ENCODE measurements at places on chromosomes 5 and 9.
A peak's percentile ranks its signal among the peaks of the same experiment; 100 is the strongest.

GRCh38 chr5:72938206-72938605, 17.6 kb upstream of the FCHO2 start:
- no peak for DNase-seq

DNA sequence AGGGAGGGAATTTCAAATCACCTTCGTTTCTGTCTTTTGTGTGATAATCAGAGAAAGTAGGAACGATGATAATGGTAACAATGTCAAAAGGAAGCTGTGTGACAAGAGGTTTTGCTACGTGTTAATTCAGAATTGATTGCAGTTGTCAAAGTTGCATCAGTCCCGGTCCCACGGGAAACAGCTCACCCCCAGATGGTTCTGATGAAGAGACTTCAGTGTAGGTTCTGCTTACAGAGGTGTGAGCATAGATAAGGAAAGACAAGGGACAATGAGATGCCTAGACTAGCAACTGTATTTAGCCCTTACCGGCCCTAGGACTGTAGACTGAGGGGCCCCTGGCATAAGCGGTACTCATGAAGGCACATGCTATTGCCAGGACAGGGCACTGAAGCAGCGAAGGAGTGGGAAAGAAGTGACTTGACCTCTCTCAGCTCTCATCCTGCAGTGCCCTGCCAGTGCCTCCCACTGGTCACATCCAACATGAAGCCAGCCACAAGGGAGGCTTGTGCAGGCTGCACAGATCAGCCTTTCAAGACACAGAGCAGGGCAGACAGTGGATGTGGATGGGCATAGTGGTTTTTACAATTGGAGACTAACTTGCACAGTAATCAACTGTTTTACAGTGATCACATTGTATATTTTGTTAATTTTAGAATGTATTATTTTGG, 21.1 kb downstream of the PDE8B start:
- DNase-seq, result no peak

DNA sequence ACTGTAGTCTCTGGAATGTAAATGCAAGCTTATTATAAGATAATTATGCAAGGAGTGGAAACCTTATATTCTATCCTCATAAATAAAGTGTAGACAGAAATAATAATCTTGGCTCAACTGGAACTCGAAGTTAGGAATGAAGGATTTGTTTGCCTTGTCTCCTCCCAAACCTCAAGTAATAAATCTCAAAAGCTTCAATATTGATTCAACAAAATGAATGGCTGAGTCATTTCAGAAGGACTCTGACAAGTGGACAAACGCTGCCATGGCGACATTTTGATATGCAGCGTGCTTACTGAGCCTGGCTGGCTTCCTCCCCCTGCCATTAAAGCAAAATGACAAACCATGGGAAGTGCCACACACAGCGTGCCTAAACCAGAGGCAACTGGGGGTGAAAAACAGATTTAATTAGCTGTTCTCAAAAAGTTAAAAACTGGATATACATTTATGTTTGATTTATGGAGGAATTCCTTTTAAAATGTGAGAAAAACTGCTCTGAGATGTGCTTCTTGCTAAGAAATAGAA, 10.5 kb upstream of the ADGRV1 start:
- peak; percentile 26 for DNase-seq

DNA sequence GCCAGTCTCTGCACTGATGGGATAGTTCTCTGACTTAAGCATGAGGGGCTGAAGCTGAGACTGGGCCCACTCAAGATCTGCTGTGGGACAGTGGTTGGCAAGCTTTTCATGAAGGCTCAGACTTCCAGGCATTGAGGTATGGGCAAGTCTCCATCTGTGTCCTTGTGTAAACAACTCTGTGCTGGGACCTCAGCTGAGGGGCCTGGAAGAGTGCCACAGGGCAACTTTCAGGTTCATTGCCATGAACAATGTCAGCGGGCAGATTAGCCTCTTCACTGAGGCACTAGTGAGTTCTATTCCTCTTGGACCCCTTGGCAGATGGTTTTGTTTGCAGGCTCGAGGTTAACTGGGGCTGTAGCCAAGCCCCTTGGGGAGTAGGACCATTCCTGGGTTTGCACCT, 127.1 kb downstream of the MRPS30 start:
- DNase-seq, result no peak

DNA sequence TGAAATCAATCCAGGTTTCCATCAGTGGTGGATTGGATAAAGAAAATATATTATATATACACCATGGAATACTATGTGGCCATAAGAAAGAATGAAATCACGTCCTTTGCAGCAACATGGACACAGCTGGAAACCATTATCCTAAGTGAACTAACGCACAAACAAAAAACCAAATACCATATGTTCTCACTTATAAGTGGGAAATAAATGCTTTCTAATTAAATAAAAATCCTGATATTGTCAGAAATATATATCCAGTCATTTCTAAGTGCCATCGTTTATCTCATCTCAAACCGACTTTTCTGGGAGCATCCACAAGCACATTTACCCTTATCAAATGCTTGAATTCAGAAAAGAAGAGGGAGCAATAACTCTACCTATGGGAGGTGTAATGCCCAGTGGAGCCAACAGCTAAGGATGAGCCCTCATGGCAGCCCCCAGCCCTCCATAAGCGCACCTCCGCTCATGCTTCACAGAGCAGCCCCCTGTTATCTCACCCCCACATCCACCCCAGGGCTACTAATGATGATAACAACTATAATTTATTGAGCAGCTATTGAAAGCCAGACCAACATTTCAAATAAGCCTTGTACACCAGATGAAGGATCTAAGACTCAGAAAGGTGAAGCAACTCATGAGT, 101.7 kb upstream of the SPOCK1 start:
- DNase-seq, result no peak

DNA sequence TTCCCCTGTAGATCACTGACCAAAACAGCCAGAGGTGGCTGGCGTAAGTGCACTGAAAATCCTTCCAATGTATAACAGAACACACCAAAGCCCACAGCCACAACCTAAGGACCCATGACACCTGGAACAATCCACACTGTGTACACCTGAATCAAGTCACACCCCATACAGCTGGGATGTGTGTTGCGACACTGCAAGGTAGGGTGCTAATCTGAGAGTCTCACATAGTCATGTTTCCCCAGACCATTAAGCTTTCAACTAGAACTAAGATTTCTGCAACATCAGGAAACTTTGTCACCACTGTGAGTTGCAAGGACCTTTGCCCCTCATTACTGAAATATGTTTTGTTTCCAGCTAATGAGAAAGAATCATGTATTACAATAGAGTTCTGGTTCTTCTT, 59.4 kb downstream of the MED27 start:
- no peak for DNase-seq

DNA sequence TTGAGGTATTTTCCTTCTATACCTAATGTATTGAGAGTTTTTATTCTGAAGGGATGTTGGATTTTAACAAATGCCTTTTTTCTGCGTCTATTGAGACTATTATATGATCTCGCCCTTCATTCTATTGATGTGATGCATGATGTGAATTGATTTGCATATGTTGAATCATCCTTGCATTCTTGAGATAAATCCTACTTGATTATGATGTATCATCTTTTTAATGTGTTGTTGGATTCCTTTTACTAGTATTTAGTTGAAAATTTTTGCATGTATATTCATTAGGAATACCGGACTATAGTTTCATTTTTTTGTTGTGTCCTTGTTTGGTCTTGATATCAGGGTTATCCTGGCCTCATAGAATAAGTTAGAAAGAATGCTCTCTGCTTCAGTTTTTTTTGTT, 169.7 kb downstream of the NPR3 start:
- DNase-seq, result no peak

GRCh38 chr5:133376986-133377385, 235.4 kb downstream of the FSTL4 start:
- no peak for DNase-seq

DNA sequence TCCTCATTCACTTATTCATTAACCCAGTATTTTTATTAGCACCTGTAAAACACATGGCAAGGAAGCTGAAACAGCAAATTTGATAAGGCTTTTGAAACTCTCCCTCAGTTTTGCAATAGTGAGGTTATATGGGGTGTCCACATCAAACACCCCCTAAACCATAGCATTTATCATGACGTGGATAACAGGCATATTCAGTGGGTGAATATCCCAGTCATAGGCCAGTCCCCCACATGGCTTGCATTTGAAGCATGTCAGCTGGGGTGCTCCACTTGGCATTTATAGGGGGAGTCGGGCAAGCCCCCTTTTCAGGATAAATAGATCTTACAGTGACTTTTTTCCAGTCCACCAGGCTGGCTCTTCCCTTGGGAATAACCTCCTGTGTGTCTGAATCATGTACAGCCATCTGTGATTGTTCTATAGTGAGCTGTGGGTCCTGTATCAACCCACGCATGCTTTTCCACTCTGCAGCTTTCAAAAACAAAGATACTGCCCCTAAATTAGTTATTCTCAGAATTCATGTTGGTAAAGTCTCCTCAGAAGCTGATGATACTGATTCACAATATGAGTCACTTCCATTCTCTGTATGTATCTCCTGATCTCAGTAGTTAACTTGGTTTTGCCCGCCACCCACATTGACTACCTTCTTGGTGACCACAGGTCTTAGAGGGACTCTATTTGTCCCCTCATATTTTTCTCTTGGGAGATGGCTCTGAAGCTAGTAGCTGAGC, 84.4 kb upstream of the SPIN1 start:
- DNase-seq, result no peak

DNA sequence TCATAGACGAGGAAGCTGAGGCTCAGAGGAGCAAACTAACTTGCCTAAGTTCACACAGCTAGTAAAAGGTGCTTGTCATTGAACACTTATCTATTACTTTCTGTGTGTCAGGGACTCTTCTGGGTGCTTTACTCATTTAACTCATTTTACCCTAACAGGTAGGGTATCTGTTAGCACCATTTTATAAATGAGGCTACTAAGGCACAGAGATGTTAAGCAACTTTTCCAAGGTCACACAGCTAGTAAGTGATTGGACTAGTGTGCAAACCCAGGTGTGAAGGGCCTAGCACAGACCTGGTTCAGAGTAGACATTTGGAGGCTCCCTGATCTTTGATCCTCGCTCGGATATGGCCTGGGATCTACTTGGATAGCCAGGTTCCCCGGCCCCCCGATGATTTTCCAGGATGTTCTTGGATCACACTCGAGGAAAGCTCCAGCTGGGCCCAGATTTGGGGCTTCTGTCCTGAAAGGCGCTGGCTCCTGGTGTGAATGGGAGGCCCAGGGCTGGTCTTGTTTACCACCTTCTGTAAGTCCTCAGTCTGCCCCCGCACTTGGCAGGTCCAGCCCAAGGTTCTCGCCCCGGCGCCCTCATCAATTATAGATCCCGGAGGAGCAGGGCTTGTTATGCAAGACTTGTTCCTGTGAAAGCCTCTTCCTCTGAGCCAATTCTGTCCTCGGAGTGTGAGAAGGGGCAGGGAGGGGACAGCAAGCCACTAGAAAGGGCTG, 37.5 kb downstream of the GSN start:
- no peak for DNase-seq

- DNase-seq, result no peak
Observed at GRCh38 chr5:312845-313244, 8.7 kb upstream of the AHRR start.

DNA sequence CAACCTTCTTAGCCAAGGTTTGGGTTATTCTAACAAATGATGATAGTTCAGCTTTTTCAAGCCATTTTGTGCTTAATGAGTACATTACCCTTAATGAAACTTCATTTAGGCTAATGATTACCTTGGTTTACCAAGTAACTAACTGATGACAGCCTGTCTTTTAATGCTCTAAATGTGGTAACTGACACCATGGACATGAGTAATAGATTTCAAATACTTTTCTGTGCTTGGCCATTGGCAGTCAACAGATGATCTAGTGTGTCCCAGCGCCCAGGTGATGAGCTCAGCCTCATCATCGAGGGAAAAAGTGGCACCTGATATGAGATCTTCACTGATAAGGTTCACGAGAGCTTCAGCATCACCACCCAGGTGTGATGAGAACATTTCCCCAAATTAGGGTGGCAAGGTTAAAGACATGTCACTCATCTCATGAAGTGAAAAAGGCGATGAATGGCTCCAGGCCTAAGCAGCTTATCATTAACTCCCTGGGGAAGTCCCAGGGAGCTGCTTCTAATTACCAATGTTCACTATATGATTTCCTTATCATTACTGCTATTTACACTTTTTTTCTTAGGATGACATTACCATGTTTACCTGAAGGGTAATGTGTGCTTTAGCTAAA, 296.0 kb downstream of the SPOCK1 start:
- no peak for DNase-seq

DNA sequence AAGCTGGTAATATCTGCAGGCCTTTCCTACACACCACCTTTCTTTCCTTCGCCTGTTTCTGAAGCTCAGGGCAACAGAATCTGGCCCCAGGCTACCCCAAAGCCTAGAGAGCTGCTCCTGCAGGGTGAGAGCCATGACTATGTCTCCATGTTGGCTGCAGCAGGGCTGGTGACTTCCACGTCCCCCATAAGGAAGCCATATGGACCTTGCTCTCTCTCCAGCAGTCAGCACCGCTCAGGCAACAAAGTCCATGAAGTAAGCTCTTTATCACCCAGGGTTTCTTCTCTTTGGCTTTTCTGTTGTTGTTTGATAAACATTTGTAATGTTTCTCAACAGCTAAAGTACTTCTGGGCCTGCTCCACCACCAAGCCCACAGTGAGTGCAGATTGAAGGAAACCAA, 125.2 kb downstream of the SLIT3 start:
- DNase-seq, result no peak

DNA sequence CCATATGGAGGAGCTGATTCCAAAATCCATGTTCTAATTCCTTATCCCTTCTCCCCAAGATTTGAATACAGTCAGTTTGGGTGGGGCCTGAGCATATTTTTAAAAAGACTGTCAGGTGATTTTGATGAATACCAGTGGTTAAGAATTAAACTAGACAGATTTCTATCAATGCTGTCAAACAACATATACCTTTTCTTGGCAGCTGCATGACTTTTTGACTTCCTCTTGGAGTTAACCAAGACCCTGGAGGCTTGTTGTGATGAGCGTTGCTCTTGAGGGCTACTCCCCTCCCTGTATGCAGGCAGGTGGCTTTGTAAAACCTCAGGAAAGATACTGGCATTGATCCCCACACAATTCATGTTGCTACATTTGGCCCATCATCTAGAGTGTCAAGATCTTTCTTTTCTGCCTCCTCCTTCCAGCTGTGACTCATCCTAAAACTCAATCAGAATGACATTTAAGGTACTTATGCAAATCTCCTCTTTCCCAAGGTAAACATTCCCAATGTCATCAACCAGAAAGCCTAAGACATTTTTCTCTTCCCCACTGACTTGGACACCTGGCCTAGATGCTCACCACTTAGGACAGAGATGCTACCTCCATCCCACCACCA, 61.7 kb downstream of the PPP2R2B start:
- DNase-seq, result no peak

DNA sequence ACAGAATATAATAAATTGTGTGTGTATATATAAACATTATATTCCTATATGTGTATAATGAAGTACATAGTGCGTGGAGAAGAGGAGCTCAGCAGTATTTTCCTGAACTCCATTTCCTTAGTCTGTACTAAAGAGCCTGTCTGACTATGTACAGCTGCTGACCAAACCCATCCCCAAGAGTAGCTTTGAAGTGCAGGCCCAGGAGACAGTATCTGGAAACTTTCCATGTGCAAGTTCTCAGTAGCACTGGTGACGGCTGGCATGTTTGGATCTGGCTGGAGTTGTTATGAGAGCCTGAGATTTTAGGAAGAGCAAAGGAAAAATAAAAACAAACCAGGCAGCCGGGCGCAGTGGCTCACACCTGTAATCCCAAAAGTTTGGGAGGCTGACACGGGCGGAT, 244.2 kb downstream of the RFK start:
- no peak for DNase-seq

Measured in epithelial cell of prostate (primary cell).